ENCODE measurements at places on chromosomes 6 and 20.

DNA sequence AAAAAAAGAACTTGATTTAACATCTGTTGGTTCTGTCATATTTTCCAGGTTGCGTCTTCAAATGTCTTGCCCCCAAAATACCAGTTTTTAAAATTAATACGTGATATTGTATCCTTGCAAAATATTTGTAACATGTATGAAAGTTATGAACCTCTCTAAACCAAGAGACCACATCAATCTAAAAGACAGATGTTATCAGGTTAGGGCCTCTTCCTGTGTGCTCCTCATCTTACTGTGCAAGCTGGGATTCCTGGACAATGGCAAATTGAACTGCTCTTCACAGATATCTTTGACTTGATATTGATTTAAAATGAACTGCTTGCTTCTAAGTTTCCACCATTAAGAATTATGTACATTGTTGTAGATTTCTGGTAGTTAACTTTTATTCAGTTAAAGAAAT is 9.6 kb downstream of the TMEM239 start:
- no peak for DNase-seq

DNA sequence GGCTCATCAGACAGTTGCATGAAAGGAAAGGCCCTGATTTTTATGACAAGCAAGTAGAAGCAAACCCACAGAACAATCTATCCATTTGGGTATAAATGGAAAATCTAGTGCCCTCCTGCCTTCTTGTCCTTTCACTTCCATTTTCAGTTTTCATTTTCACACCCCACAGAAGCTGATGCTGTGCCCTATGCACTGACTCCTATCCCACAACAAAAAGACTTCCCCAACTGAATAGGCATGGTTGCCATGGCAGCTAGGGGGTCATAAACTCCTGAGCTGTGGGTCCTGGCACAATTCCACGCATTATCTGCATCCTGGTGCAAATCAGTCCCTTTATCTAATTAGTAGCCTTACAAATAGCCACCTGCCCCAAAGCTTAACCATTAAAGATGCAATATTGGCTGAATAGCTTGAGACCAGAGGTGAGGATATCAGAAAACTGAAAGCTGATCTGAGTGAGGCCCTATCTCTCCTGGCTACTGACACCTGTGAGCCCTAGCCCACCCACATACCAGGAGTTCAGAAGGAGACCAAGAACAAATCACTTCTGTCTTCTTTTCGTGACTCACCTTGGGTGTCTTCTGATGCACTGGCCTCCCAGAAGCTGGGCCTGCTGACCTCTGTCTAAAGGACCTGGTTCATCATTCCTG is 34.9 kb upstream of the HEY2 start:
- no peak for DNase-seq

GRCh38 chr20:62628691-62629090 is 13.6 kb upstream of the SLCO4A1 start:
- no peak for DNase-seq

DNA sequence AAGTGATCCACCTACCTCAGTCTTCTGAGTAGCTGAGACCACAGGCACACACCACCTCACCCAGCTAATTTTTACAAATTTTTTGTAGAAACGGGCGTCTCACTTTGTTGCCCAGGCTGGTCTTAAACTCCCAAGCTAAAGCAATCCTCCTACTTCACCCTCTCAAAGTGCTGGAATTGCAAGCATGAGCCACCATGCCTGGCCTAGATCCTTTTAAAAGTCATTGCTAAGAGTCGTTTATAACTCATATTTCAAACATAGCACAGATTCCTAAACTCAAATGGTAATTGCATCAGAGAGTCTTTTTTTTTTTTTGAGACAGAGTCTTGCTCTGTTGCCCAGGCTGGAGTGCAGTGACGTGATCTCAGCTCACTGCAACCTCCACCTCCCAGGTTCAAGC is 7.7 kb upstream of the SAMHD1 start:
- no peak for DNase-seq

- no peak for DNase-seq
Observed at GRCh38 chr6:31586599-31587281, 663 bp downstream of the LST1 start.

DNA sequence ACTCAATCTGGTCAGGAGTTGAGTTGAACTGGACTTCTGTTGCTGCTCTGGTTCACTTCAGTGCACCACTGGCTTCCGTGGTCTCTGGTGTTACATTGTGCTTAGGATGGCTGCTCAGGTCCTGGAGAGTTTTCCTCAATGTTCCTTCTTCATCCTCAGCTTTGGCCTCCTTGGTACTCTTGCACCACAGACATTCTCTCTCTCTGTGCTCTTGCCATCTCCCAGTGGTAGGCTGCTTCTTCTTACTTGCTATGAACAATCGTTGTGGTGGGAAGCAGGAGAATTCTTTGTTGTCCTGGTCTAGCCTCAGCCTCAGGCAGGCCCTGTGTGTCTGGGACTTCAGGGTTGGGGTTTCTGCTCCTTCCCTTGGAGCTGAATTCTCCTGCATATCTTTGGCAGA is 14.5 kb upstream of the DUSP22 start:
- DNase-seq, result no peak

DNA sequence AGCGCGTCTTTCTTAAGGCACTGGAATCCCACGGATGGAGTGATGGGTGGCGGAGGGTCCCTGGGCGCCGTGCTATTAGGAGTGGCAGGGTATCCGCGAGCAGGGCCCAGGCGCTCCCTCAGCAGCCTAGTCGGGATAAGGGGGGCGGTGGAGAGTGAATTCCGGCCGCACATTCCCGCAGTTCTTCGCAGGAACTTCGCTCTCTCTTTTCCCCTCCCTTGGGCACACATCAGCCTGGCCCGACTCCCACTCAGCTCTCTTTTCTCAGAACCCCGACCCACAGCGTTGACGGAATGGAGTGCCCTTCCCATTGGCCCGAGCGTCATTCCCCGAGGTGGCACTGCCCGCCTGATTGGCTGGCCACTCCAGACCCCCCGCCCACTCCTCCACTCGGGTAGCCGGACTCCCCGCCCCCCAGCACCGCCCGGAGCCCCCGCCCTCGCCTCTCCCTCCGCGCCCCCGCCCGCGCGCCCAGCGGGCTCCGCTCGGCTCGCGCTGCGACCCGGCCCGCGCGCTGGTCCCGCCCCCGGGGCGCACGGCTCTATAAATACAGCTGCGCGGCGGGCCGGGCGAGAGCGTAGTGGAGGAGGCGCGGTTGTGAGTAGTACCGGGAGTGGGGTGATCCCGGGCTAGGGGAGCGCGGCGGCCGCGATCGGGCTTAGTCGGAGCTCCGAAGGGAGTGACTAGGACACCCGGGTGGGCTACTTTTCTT is at the start of gene ID4:
TSS of gene ID4 (plus strand) at position 572 of the 712 bp plus-strand sequence. CDS start 385 bp downstream, outside the sequence.
- peak; percentile 95 for DNase-seq
